Eye (tissue), 1 donor: ENCODE measurements at places on chromosomes 6 and 20.

DNA sequence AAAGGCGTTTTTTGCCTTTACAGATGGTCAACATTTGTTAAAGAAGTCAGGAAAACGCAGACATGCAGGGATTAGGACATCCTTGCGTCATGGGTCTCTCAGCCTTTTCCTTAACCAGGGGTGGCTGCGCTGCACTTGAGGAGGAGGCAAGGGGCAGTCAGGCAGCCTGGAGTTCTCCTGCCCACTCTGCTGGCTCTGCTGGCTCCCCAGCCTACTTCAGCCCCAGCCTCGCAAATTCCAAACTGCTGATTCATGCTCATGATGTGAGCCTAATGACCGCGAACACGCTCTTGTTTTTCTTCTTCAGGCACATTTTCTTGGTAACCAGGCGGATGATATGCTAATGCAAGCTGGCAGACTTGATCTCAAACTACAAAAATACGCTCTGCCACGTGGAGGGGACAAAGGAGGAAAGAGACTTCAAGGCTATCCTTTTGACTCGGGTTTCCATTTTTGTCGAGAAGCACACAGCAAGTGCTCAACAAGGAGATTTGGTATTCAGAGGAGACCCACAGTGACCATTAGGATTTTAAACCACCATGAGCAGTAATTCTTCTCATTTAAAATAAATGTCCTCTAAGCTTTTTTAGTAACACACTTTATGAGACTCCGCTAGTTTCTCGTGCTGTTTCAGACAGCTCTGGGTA, 290.3 kb upstream of the STXBP5 start:
- DNase-seq: peak; percentile 95

DNA sequence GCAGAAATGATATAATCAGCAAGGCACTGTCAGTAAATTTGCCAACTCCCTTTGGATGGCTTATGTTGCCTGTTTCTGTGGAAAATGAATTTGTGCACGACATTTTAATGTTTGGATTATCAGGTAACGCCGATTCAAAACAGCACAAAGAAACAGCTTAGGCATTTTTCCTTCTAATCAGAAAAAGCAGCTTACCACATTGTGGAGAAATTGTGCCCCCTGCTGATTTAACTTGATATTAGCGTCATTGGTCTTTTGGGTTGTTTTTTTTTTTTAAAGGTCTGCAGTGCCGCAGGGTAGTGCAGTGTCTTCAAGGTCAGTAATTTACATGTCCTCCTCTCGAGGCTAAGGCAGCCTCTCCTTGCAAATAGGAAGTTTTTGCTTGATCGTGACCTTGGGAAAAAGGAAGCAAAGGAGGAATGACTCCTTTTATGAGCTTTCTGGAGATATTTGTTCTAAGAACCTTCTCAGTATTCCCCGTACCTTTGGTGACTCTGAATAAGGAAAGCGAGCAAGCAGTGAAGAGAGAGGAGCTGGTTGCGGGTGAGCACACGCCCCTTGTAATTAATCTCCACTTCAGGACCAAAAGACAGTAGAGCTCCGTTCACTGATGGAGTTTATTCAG, 79.1 kb downstream of the ELOVL4 start:
- DNase-seq: peak; percentile 97

DNA sequence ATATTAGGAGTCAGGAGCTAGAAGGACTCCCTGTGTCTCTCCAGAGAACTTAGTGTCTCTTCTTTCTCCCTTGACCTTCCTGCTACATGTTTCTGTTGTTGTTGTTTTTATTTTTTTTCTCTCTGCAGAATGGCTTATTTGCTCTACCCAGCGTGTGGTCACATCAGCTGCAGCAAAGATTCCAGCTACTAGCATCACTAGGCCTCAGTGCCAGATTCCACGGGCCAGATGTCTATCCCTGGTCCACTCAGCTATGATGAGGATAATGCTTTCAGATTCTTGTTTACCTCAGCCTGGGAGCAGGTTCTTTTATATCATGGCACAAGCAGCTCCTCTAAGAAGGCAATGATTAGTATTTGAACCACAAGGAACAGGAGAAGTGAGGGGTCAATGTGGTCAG, 110.0 kb downstream of the PLCB1 start:
- DNase-seq: no peak

DNA sequence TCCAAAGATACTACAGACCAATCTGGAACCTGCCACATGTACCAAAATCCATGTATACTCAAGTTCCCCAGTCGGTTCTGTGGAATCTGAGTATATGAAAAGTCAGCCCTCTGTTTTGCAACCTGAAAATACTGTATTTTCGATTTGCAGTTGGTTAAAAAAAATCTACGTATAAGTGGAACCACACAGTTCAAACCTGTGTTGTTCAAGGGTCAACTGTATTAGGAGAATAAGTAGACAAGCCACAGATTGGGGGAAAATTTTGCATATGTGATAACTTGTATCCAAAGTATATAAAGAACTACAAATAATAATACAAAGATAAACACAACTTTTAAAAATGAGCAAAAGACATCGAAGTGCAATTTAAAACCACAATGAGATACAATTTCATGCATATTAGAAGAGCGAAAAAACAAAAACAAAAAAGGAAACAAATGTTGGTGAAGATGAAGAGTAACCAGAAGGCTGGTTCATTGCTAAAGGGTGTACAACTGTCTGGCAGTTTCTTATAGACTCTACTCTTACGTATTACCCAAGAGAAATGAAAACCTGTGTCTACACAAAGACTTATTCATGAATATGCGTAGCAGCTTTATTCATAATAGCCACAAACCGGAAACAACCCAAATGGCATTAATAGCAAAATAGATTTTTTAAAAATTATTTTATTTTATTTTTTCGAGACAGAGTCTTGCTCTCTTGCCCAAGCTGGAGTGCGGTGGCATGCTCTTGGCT, 180.8 kb downstream of the BCAS1 start:
- DNase-seq: no peak

DNA sequence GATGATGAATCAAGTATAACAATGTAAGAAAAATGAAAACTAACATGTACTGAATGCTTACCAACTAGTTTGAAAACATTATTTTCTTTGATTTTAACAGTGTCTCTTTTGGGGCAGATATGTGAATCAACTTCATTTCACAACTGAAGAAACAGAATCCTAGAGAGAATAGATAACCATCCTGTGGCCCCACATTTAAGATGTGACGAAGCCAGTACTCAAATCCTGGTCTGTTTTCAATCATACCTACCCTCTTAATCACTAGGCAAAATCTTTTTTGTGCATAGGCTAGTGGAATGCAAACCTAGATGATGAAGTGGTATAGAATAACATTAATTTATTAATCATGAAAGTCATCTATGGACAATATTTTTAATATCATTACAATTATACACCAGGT, 371.6 kb upstream of the EPHA7 start:
- no peak for DNase-seq

DNA sequence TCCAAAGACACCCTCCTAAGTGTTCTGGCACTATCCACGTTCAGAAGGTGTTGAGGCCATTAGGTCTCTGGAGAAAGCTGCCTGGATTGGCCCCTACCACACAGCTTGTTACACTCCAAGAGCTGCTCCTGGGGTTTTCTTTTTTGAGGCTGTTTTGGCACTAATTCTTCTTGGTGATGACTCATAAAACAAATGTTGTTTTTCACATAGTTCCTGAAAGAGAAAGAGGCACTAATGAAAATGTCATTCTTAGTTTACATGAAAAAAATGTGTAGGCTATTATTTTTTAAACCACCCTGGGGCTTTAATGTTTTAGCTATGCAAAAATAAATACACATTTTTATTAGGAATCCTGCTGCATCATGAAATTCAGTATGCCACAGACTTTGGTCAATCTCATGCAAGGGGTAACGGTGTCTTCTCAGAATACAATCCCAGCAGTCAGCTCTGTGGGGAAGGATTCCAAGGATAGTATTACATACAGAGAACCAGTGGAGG, 38.1 kb downstream of the TBPL1 start:
- DNase-seq: no peak

DNA sequence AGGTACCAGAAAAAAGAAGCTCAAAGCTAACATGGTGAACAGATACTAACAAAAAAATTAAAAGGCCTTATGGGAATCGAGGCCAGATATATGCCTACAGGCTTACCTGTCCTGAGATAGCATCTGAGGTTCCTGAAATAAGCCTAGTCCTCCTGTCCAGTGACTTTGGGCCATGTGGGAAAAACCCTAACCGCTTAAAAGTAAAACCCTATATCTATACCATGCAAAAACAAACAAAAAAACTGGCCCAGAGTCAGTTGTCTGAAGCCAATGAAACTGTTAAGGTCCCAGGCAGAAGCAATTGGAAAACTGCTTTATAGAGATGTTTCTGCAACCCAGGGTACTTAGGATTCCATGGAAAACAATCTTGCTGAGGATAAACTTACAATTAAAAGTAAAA, 122.9 kb downstream of the HIVEP1 start:
- DNase-seq: no peak
